Placental epithelial cell (primary cell): ENCODE measurements at places on chromosomes 5 and 9. TPM values are rescaled to one million over a fixed set of nuclear protein-coding genes. Genes with fewer than 3 reads are reported as not detected.

The SPINK5 gene
- not detected in 2 replicates for total RNA-seq

The PCDHB7 gene
- total RNA-seq = 0.22 and 0.79 TPM in 2 replicates

The CDH12 gene
- total RNA-seq = not detected in 2 replicates

The EIF4EBP3 gene
- total RNA-seq = 0.87 and 3.1 TPM in 2 replicates
